ENCODE measurements at places on chromosomes 6 and 20. TPM values are rescaled to one million over a fixed set of nuclear protein-coding genes. Genes with fewer than 3 reads are reported as not detected.
A peak's percentile ranks its signal among the peaks of the same experiment; 100 is the strongest.

- no peak for DNase-seq
Measured at GRCh38 chr6:1810880-1811279, 201.2 kb downstream of the FOXC1 start.

Gene SAMHD1
- total RNA-seq = 30.8 TPM

GRCh38 chr20:6238421-6238820, 115.6 kb upstream of the FERMT1 start:
- DNase-seq = no peak

Gene THBS2
- total RNA-seq = 3.1 TPM

DNA sequence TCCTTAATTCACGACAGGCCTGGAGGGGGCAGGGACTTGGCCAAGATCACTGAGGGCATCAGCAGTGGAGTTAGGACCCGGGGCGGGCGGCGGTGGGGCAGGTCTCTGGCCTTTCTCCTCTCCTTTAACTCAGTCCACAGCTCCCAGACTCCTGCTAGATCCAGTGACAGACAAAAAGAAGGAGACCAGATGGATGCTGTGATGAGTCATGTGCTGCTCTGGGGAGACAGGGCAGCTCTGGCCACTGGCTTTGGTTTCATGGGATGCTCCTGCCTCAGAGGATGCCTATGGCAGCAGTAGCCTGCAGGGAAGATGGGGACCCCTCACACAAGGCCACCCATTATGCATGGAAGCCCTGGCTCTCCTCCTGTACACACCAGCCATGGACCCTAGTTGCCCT, 20.5 kb downstream of the EPB41L1 start:
- DNase-seq = peak; percentile 33

Gene TMEM200A
- 25.4 TPM for total RNA-seq

DNA sequence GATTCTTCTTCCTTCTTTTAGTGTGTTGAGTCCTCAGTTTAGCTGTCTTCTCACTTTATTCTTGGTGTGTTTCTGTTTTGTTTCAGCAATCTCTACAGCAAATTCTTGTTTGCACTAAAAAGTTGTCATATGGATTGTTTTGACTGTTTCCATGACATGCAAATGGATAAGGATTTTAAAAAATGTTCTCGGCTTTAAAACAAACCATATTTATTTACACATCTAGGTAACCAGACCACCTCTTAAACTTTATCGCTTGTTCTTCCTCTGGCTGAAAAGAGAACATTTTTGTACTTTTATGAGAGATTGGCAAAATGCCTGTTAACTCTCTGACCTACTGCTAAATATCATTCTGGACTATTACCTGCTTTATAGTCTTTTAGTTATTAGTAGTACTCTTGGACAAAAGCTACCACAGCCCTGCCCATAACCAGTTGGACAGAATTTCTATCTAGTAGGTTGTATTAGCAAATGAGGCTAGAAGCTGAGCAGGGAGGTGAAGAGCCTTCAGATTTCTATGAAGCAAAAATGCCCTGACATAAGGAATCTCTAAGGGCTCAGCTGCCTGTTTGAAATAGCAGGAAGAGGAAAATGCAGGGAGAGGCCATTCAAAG, 268.3 kb downstream of the CD109 start:
- DNase-seq = no peak

Gene MAP7
- 2.2 TPM for total RNA-seq

Gene ULBP2
- total RNA-seq = 5.4 TPM

Measured in glutamatergic neuron (in vitro differentiated cells).